CD4-positive, alpha-beta T cell (primary cell): ENCODE measurements at places on chromosomes 2 and 18.

DNA sequence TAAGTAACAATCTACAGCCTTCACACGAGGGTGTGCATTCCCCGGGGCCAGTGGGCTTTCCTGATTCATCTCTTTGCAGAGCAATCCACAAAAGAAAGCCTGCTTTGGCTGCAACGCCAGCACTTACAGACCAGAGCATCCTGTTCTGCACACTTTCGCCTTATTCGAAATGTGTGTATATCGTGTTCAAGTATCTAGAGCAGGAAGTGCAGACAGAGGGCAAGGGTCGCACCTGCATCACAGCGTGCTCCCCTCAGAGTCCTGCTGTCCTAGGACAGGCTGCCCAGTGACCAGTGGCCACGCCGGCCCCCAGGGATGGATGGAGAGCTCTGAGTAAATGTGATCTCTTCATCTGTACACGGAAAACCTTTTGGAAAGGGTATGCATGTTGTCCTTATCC, 264.3 kb downstream of the ZNF516 start:
- DNase-seq, result no peak

GRCh38 chr2:231369580-231370428, 25.7 kb upstream of the B3GNT7 start:
- no peak for DNase-seq

DNA sequence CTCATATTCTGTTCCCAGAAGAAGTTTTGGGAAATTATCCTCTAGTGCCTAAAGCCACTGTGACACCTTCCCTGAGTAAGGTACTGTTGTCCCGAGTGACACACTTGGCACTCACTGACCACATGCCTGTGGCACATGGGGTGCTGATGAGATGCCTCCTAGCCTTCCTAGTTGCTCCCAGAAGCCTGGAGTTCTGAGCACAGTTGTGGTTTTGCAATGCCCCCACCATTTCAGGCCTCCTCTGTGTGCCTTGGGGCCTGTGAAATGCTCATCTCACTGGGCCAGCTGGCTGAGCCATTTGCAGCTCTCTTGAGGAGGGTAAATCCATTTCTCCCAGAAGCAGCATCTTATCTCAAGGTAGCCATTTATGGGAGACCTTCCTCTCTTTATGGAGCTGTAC, 91.8 kb downstream of the DGKD start:
- no peak for DNase-seq

GRCh38 chr2:129902731-129903585, 76.5 kb upstream of the RAB6C start:
- DNase-seq, result no peak

DNA sequence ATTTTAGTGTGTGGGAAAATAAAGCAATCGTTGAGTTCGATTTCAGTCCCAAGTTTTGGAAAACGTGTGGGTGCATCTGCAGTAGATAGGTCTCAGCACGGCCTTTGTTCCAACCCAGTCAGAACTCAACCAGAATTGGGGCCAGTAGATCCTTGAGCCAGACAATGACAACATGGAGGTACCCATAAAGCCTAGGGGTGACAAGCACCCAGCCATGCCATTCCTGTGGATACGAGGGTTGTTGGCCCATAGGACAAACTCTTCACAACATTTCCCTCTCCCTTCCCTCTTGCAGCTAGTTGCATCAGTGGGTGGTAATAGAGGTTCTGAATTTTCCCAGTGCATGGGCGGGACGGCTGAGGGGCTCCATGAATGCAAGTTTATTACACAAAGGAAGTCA, 60.1 kb downstream of the ST3GAL5 start:
- no peak for DNase-seq

DNA sequence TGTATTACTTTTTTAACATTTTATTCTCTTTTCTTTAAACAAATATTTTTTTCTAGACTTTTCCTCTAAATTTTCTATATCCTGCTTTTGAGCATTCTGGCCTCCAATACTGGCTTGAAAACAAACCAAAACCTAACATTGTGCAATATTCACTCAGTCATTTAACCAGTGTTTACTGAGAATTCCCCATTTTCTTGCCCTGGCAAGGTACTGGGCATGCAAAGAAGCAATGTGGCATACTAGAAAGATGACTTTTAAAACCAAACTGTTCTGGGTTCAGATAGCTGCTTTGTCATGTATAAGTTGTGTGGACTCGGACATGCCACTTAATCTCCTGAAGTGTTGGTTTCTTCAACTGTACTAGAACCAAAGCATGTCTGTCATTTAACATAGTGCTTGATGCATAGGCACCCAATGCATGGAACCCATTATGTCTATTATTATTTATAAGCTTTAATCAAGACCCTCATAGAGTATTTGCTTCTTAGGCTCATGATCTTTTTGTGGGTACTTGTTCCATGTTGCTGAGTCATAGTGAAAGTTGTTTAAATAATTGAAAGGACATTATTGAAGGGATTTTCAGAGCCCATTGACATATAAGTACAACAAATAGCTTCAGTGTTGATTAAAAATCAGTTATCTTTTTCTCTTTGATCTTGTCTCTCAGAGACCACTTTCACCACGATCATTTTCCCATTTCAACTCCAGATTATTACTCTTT, 185.4 kb upstream of the OSR1 start:
- no peak for DNase-seq

- no peak for DNase-seq
Measured at GRCh38 chr18:48340560-48340959, 68.6 kb downstream of the ZBTB7C start.

GRCh38 chr2:1769703-1770422, 25.5 kb upstream of the PXDN start:
- DNase-seq, result peak; percentile 52

DNA sequence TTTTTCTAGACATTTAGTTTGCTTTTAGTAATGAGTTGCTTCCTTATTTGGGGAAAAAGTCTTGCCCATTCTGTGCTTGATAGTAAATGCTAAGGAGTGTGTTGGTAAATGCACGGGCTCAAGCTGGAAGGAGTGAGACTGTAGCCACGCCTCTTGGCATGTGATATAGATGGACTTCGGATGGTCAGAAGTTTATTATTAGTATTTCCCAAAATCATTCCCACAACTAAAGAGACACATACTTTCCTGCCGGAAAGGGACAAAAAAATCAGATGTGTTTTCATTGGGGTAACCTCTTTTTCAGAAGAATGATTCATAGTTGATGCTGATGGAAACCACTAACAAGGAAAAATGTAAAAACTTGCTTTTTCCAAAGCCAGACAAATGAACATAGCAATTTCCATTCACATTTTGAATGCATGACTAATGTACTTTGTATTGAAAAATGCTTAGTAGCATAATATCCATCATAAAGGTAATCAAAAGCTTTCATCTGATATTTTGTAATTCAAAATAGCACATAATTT, 133.2 kb downstream of the ZNF532 start:
- no peak for DNase-seq

DNA sequence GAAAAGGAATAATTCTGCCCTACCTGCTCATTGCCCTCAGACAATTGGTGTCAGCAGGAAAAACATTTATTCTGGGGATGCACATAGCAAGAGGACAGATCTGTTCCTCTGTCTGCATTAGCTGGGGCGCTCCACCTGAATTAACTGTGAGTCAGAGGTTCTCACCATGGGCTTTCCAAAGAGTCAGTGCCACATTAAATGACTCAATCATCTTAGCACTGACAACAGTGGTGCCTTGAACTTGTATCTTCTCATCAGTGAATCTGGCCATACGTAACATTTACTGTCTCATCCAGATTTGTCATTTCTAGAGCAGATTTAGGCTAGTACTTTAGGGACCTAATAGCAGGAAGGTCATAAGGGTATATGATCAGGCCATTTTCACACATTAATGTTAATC, 358.1 kb upstream of the CRIM1 start:
- DNase-seq, result no peak

DNA sequence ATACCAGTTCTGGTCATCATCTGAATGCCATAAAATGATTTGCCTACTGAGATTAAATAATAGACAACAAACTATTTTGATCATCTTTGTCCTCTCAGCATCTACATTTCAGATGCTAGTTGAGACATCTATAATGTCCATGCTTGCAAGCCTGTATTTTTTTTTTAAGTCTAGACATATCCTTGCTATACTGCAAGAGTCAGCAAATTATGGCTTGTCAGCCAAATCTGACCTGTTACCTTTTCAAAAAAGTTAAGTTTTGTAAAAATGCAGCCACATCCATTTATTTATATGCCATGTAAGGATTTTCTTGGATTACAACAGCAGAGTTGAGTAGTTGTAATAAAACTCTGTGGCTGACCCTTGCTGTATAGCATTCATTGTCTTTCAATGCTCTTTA, 1355.7 kb upstream of the FAM98A start:
- no peak for DNase-seq

DNA sequence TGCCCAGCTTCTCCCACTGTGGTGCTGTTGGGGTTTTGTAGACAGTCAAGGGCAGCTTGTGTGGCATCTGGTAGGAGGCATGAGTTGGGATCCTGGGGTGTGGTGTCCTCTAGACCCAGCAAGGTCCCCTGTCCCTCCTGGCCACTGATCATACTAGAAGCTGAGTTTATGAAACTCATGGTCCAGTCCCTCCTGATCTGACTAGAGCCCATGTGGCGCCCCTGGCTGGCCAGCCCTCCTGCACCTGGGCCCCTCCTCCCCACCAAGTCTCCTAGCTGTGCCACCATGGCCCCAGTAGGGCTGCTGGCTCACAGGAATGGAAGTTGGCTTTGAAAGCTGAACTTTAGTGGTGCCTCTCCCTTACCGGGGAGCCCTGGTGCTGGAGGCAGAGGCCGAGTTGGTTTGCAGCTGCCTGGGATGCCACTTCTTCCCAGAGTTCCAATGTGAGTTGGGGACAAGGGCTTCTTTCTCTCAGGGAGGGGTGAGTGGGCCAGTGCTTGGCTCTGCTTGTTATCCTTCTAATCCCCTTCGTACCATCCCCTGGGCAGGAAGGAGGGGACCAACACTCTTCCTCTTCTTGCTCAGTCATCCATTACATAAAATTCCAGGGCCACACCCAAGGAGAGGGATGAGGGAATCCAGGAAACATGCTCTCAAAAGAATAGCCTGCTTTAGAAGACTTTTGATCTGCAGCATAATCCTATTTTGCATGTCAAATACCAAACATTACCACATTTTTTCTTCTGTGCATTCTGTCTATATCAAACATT, 37.5 kb upstream of the HAAO start:
- DNase-seq, result no peak

DNA sequence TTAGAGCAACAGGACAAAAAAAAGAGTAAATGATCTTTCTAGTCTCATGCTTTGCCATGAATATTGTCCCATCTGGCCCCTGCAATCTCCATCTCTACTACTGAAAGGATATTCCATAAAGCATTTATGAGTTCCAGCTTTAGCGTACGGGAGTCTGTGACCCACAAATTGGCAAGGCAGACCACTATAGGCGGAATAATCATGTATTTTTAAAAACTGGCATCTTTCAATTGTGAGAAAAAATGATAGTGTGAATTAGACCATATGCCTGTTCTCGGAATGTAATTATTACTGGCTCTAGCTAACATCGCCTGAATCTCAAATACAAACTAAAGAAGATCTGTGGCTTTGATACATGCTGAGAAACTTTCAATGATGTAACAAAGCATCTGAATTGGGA, 738.1 kb upstream of the NXPH2 start:
- no peak for DNase-seq

DNA sequence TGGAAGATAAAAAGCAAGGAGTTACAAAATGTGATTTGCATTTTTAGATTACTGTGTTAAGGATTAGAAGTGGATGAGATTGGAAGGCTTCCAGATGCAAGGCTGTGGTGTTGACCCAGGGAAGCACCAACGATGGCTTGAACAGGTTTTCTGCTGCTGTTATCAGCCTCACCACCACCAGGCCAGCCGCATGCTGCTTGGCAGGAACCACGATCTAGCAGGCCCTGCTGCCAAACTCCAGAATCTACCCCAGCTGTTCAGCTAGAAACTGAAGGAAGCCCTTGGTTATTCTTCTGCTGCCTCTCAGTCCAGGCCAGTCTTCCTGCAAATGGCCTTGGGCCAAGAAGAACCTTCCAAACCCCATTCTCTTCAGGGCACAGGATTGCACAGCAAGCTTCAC, 133.9 kb downstream of the MTCL1 start:
- no peak for DNase-seq

DNA sequence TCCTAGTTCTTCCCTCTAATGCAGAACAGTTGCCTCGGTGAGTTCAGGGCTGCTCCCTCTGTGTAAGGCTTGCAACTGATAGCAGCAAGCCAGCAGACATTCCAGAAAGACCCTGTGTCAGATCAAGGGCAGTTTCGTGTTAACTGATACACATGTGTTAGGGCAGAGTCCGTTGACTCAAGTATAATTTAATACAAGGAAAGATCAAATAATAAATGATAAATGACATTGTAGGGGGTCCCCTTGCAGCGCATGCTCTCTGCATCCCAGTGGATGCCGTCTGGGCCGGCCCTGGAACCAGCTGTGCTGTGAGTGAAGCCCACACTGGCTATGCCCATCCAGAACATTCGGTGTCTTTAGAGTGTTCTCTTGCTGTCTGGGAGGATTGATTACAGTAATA, 180.3 kb downstream of the AGAP1 start:
- no peak for DNase-seq

GRCh38 chr18:22020867-22021370, 148.5 kb upstream of the GATA6 start:
- DNase-seq, result no peak

GRCh38 chr2:182266909-182267308, 159.9 kb downstream of the PDE1A start:
- no peak for DNase-seq

- DNase-seq, result no peak
Measured at GRCh38 chr18:78998371-78999071, 18.9 kb downstream of the SALL3 start.

GRCh38 chr18:2402084-2402483, 169.2 kb downstream of the METTL4 start:
- DNase-seq, result no peak

DNA sequence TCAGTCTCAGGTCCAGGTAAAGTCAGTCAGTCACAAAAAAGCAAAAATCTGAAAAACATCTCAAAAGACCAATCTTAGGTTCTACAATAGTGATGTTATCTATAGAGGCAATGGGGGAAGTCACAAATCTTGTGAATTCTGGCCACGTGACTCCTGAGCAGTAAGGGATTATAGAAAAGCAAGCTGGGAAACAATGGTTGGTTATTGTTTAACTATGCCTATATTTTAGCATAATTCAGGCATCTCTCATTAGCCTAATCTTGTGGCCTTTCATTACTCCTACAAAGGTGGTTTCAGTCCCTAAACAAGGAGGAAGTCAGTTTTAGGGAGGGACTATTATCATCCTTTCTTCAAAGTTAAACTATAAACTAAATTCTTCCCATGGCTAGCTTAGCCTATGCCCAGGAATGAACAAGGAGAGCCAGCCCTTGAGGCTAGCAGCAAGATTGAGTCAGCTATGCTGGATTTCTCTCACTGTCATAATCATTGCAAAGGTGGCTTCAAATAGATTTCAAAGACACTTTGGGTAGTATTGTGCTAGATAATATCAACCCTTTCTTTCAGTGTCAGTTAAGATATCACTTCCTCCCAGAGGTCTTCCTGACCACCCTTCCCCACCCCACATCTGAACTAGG, 56.4 kb upstream of the ITGA6 start:
- no peak for DNase-seq

GRCh38 chr18:49778826-49779465, 34.4 kb downstream of the ACAA2 start:
- DNase-seq, result no peak
